CD4-positive, alpha-beta memory T cell (primary cell): ENCODE measurements at places on chromosomes 11 and 22. TPM values are rescaled to one million over a fixed set of nuclear protein-coding genes. Genes with fewer than 3 reads are reported as not detected.

GRCh38 chr11:89168396-89168795, 9.3 kb upstream of the TYR start:
- DNase-seq, result no peak
- no peaks in the 10 kb centered on the region for H3K4me1 ChIP-seq
- no peaks in the 10 kb centered on the region for H3K36me3 ChIP-seq
- no peak overlapping the region for H3K4me3 ChIP-seq
- H3K27me3 ChIP-seq, result no peaks in the 10 kb centered on the region
- no peak overlapping the region for H3K27ac ChIP-seq

- H3K27me3 ChIP-seq, result no peaks in the 10 kb centered on the region
- DNase-seq, result no peak
Observed at GRCh38 chr11:3802011-3802790, 4.8 kb upstream of the NUP98 start.

The GAL3ST1 gene
- total RNA-seq, result 2.8 TPM

DNA sequence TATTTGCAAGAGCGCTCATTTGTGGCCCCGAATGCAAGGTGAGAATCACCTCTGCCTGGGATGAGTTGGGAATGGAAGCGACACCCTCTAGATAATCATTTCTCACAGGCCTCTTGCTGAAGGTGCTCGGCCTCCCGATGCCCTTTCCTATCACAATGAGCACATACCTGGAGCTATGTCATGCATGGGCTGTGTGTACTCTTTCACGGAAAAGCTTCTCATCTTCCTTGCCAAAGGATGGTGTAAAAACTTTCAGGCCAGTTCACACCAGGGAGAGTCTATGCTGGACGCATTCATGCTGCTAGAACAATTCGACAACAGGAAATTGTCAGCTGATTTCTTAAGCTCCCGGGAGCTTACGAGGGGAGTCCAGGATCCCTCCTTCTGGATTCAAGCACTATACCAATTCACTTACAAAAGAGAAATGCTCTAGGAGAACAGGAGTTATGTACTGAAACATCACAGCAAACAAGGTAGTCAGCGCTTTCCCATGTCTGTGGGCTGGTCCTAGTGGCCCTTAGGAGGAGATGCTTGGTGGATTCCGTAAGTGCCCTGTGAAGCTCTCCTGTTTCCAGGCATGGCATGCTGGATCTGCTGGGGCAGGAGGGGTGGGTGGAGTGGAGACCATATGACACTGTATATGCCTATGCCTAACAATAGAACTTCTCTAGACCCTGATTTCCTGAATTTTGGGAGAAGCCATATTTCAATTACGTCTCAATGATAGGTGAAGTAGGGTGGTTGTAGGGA, 53.1 kb upstream of the B3GAT1 start:
- H3K27me3 ChIP-seq, result peaks cover 4% of the 10 kb centered on the region
- no peak overlapping the region for H3K4me3 ChIP-seq
- no peaks in the 10 kb centered on the region for H3K4me1 ChIP-seq
- H3K27ac ChIP-seq, result no peak overlapping the region
- no peak for DNase-seq

The TPBGL gene
- 0.15 TPM for total RNA-seq
